ELF-1 (cell line): ENCODE measurements at places on chromosomes 3 and 15.

DNA sequence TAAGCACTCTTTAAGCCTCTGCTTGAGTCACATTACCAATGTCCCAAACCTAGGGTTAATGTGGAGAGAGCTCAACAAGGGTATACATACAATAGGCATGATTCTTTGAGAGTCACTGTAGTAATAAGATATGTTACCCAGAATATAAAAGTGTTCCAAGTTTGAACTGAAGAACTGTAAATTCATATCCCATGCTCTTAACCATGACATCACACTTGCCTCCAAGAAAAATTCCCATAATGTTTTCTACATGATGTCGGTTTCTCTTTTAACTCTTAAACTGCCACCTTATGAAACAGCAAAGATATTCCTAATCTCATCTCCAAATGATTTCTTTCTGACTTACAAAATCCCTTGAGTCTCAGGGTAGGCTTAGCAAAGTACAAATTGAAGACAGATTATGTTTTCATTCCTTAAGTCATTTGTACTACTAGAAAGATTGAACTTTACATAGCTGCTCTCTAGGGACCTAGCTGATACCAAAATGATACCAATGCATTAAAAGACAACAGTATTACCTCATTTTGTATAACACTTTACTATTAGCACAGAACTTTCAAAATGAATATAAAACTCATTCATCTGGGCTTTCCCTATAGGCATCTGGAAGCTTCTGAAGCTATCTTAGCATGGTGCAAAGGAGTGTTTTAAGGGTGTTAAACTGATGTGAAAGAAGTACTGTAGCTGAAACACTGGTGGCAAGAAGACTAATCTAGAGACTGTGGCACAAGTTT, 127.1 kb downstream of the KCNMB2 start:
- DNase-seq = no peak

- DNase-seq = peak; percentile 5
These were observed 8.5 kb downstream of the NR2F2 start for GRCh38 chr15:96338766-96339618.

- DNase-seq = no peak
These were observed 45.4 kb downstream of the TJP1 start for GRCh38 chr15:29776859-29777258.

GRCh38 chr3:53346922-53347260, 452 bp downstream of the DCP1A start:
- DNase-seq = no peak

GRCh38 chr15:53576841-53577240, 182.6 kb downstream of the WDR72 start:
- DNase-seq = no peak

GRCh38 chr15:64112073-64112772, 16.4 kb downstream of the SNX1 start:
- no peak for DNase-seq

DNA sequence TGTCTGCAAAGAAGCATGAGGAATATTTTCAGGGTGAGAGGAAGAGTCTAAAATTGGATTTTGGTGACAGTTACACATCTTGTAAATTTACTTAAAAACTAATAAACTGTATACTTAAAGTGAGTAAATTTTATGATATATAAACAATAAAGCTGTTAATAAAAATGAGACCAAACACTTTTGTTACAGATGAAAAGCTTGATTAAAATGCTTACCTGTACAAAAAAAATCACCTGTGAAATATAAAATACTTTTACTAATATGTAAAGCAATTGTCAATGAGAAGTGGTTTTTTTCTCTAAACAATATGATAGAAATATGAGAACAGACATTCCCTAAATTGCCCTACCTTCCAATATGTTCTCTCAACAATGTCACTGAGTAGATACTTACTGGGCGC, 27.2 kb upstream of the CPB1 start:
- no peak for DNase-seq

- no peak for DNase-seq
These were observed 146.5 kb downstream of the EBLN2 start for GRCh38 chr3:73207946-73208440.

DNA sequence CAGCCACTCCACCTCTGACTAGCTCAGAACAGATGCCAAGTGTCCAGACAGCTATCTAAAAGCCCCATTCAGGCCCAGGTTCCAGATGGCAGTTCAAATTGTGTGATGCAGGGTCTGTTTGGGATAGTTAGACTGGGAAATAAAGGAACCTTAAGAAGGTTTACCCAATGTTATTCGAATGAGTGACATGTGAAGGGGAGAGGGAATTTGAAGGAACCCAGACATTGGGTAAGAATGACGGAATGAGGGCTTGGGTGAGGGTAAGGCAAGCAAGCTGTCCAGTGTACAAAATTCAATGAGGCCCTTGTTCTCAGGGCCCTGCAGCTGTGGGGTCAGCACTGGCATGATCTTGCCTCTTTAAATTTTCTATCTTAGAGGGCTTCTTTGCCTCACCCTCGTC, 34.1 kb downstream of the ATP13A5 start:
- no peak for DNase-seq

DNA sequence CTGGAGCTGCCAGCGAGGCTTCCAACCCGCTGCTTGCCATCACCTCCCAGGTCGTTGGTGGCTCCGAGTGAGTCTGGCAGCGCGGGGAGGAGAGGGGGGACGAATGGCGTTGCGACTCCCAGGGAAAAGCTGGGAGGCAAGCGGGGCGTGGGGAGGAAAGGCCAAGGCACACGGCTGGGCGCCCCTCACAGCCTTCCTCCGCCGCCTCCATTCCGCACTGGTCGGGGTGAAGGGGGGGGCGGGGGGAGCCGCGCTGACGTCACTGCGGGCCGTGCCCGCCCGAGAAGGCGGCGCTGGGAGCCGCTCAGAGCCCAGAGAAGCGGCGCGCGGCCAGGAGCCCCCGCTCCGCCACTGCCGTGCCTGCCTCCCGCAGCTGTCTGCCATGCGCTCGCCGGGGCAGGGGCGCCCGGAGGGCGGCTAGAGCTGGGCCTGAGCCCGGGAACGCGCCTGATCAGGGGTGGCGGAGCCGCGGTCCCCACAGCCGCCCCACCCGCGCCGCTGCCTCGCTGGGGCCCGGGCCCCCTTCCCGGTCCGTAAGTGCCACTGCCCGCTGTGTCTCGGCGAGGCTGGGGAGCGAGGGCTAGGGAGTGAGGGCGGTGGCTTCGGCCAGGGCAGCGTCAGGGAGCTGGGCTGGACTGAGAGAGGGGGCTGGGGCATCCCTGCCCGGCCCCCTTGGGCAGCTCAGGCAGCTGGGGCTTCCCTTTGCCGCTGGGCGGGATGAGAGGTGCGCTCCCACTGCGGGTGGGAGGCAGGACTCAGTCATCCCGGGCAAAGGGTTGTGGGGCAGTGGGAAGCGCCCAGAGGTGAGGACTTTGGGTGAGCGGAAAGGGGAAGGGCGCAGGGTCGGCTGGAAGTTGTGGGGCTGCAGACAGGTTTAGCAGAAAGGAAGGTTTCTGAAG, 27.8 kb upstream of the POLG start:
- DNase-seq = no peak

- no peak for DNase-seq
These were observed 57.1 kb downstream of the DHX30 start for GRCh38 chr3:47859956-47860605.

GRCh38 chr3:178966299-178967176, 105.1 kb downstream of the ZMAT3 start:
- no peak for DNase-seq

- no peak for DNase-seq
These were observed 50.0 kb downstream of the SELENOT start for GRCh38 chr3:150653110-150653561.

DNA sequence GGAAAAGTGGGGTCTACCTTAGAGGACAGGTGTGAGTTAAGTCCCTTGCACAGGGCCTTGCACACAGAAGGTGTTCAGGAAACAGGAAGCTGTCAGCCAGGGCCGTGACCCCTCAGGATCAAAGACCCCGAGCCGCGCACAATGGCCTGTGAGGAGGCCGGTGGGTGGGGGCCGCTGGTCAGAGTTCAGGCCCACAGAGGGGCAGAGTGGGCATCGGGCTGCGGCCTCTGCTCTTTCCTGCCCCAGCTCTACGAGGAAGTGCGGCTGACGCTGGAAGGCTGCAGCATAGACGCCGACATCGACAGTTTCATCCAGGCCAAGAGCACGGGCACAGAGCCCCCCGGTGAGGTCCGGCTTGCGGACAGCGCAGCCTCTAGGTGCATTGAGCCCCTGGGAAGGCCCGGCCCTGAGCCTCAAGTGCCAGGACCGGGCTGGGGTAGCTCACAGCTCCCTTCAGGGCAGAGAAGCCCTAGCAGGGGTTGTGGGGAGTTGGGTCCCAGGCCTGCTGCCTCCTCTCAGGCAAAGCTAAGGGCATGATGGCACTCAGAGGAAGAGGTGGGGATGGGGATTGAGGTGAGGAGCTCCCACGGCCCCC, 37.2 kb downstream of the PSTPIP1 start:
- no peak for DNase-seq

- DNase-seq = no peak
These were observed 55.5 kb downstream of the MYZAP start for GRCh38 chr15:57647071-57647790.

DNA sequence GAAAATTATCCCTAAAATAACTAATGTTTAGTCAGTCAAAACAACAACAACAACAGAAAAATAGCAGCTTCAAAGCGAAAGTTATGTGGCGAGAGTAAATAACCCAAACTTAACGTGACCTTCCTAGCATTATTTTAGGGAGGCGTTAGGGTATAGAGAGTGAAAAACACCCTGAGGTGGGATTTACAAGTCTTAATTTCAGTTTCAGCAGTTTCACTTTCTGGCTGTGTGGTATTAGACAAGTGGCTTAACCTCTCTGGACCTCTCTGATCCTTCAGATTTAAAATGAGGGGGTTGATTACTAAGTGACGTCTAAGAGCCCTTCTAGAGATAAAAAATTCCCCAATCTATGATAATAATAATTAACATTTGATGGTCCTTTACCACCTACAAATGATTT, 291.2 kb downstream of the ZBTB20 start:
- no peak for DNase-seq

GRCh38 chr15:68285259-68285980, 7.9 kb downstream of the FEM1B start:
- no peak for DNase-seq

GRCh38 chr3:57007521-57008460, 52.7 kb upstream of the SPATA12 start:
- peak; percentile 78 for DNase-seq

- DNase-seq = peak; percentile 65
These were observed 19.1 kb downstream of the TTC21A start for GRCh38 chr3:39126532-39127071.

- no peak for DNase-seq
These were observed 397.4 kb upstream of the AZI2 start for GRCh38 chr3:28745916-28746617.

DNA sequence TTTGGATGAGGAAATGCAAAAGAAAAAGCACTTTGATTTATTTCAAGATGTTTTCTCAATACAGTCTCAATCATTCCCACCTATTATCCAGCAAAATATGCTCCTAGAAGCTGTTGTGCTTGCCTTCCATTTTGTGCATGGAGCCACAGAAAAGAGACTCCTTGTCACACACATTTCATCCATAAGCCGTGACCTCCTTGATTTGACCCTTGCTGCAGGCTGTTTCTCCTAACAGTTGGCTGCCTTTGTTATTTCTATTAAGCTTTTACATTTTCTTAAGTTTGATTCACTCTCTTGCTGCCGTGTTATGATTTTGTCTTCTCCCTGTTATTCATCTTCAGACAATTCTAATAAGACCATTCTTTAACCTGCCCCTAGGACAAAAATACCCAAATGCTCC, 124.2 kb upstream of the PLAAT1 start:
- DNase-seq = no peak

DNA sequence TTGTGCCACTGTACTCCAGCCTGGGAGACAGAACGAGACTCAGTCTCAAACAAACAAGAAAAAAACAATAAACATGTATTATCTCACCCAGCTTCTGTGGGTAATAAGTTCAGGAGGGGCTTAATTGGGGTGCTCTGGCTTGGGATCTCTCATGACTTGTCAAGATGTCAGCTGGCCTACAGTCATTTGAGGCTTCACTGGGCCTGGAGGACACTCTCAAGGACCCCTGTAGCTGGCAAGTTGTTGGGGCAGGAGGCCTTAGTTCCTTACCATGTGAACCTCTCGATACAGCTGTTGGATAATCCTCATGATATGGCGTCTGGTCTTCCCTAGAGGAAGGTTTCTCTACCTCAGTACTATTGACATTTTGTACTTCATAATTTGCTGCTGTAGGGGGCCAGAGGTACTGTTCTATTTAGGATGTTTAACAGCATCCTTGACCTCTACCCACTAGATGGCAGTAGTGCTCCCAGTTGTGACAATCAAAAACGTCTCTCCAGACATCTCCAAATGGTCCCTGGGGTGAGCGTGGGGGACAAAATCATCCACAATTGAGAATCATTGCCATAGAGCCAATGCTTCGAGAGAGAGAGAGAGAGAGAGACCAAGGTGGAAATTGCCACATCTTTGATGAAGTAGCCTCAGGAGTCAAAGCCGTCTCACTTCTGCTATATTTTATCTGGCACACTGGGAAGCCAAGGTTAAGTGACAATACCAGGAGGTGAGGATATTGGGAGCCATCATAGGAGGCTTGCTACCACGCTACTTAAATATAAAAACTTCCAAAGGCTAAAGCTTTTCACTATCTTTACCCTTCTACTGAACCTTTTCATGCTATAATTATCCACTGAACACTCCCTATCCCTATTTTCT, 23.9 kb upstream of the SLTM start:
- DNase-seq = peak; percentile 62

- DNase-seq = no peak
These were observed 77.6 kb downstream of the SSR3 start for GRCh38 chr3:156477323-156477722.

- no peak for DNase-seq
These were observed 106.5 kb downstream of the KLF13 start for GRCh38 chr15:31433091-31433490.

DNA sequence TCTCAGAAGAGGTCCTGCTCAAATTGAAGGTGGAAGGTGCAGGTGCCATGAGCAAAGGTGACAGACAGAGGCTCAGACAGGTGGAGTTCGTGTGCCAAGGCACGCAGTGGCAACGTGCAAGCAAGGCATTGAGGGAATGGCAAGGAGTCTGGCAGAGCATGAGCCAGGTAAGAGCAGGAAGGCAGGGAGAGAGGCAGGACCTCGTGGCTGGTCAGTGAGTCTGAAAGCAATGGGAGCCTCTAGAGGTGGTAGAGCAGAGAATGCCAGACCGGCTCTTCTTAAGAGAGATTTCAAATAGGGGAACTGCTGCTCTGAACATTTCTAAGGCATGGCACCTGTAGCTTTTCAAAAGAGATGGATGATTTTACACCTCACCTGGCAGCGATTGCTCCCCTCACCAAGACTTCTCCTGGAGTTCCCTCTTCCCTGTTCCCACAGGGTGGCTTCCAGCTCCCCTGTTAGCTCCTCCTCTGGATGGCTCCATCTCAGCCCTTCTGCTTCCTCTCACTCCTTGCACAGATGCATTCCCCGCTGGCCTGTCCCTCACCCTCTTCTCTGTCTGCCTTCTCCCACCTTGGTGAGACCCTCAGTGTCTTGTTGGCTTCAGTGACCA, 2.7 kb downstream of the MYO5C start:
- DNase-seq = no peak

DNA sequence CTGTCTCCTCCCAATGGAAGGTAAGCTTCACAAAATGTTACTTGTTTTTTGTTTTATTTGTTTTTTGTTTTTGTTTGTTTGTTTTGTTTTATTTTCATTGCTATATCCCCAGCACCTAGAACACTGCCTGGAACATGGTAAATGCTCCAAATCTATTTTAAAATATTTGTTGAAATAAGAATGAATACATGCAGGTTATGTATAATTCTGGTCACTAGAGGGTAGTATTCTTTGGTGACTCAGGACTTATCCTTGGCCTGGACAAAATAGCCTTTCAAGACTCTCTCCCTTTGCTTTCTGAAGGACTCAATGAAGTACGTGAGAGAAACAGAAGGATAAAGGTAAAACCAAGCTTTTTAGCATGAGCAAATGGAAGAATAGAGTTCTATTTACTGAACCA, 46.9 kb upstream of the PPP2R3A start:
- DNase-seq = no peak

GRCh38 chr15:99452728-99453636, 112.8 kb upstream of the MEF2A start:
- no peak for DNase-seq
